Uterine smooth muscle cell (primary cell): ENCODE measurements at places on chromosomes 11 and 22. TPM values are rescaled to one million over a fixed set of nuclear protein-coding genes. Genes with fewer than 3 reads are reported as not detected.

Gene OR4A5
- total RNA-seq, result not detected in 2 replicates

Gene MYO7A
- 0.11 and 0.12 TPM in 2 replicates for total RNA-seq

Gene SLC22A12
- total RNA-seq, result not detected in 2 replicates

Gene ADORA2A
- total RNA-seq, result 1.00 and 1.1 TPM in 2 replicates

Gene MCM5
- 37.2 and 142 TPM in 2 replicates for total RNA-seq

Gene KRTAP5-9
- total RNA-seq, result not detected in 2 replicates

Gene MPZL3
- 0.62 and 1.8 TPM in 2 replicates for total RNA-seq

Gene HOATZ
- under 0.01 TPM in 1 of 2 replicates, not detected in the other for total RNA-seq

Gene POTEH
- total RNA-seq, result not detected in 2 replicates

Gene PRSS23
- 161 and 254 TPM in 2 replicates for total RNA-seq

Gene KCTD14
- 0.62 and 1.00 TPM in 2 replicates for total RNA-seq

Gene IGLL1
- not detected in 2 replicates for total RNA-seq

Gene ANKRD13D
- total RNA-seq, result 30.0 and 34.2 TPM in 2 replicates

Gene FAM180B
- 0.12 TPM in 1 of 2 replicates, not detected in the other for total RNA-seq

Gene PHETA2
- total RNA-seq, result 9.2 and 17.1 TPM in 2 replicates

Gene LRRC74B
- total RNA-seq, result under 0.01 TPM in 1 of 2 replicates, not detected in the other

Gene XKR3
- not detected in 2 replicates for total RNA-seq

Gene MS4A4A
- not detected in 2 replicates for total RNA-seq

Gene EWSR1
- total RNA-seq, result 144 and 219 TPM in 2 replicates

Gene SLC22A8
- total RNA-seq, result under 0.01 TPM in 1 of 2 replicates, not detected in the other

Gene CXCR5
- total RNA-seq, result not detected in 2 replicates

Gene GTSE1
- 4.2 and 16.8 TPM in 2 replicates for total RNA-seq

Gene TRPM5
- total RNA-seq, result not detected in 2 replicates

Gene KRTAP5-7
- total RNA-seq, result 0.11 TPM in 1 of 2 replicates, not detected in the other

Gene RFPL2
- not detected in 2 replicates for total RNA-seq

Gene WEE1
- total RNA-seq, result 39.2 and 63.9 TPM in 2 replicates

Gene B4GAT1
- total RNA-seq, result 40.7 and 55.1 TPM in 2 replicates

Gene TSSK2
- total RNA-seq, result not detected in 2 replicates

Gene MMP27
- not detected in 2 replicates for total RNA-seq

Gene TTC36
- 0.22 and 0.87 TPM in 2 replicates for total RNA-seq

Gene FJX1
- 88.3 and 97.0 TPM in 2 replicates for total RNA-seq

Gene SIK2
- total RNA-seq, result 5.9 and 6.1 TPM in 2 replicates

Gene BDNF
- 1.8 and 3.7 TPM in 2 replicates for total RNA-seq

Gene LRRC10B
- 0.22 TPM in 1 of 2 replicates, not detected in the other for total RNA-seq

Gene MTNR1B
- total RNA-seq, result not detected in 2 replicates

Gene ALX4
- total RNA-seq, result under 0.01 TPM in 1 of 2 replicates, not detected in the other

Gene TRIM51
- not detected in 2 replicates for total RNA-seq

Gene ZC3H12C
- total RNA-seq, result 9.7 and 16.9 TPM in 2 replicates

Gene CDCA5
- total RNA-seq, result 7.1 and 18.6 TPM in 2 replicates

Gene MUC2
- total RNA-seq, result under 0.01 TPM in 1 of 2 replicates, not detected in the other
